Natural killer cell (primary cell): ENCODE measurements at places on chromosomes 7 and 10. TPM values are rescaled to one million over a fixed set of nuclear protein-coding genes. Genes with fewer than 3 reads are reported as not detected.

SGCE gene
- total RNA-seq = 0.20 TPM

TNRC18 gene
- total RNA-seq = 124 TPM

GRCh38 chr7:85019778-85020177, 167.1 kb downstream of the SEMA3D start:
- no peak for DNase-seq

DNA sequence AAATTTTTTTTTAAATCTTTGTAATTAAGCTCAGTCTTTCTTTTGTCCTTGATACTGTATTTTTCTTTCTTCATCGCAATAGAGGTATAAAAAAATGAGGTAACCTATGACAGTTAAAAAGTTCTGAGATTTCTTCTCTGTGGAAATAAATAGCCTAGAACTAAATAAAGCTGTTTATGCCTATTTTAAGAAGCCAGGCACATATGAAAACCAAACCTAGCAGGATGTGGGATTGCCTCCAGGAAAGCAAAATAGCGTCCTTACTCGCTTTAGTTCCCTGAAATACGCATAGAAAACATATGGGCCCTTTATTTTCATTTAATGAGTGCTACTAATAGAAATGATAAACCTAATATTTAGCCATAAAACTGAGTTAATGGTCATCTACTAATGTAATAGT, 6.6 kb downstream of the UBE2D1 start:
- no peak for DNase-seq

DNA sequence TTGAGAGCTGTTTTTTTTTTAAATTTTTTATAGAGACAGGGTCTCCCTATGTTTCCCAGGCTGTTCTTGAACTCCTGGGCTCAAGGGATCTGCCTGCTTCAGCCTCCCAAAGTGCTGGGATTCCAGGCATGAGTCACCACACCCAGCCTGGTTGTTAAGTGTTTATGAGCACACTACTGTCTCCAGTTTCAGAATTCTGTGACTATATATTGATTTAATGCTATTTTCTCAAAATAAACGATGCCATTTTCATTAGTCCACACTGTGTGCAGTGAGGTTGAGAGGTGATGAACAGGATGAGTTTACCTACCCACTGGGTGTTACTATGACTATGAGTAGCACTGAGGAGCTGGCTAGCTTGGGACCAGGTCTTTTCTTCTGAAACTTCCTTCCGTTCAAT, 110.9 kb upstream of the FAM180A start:
- DNase-seq = no peak

GRCh38 chr7:101581891-101582290, 47.2 kb downstream of the MYL10 start:
- no peak for DNase-seq

DNA sequence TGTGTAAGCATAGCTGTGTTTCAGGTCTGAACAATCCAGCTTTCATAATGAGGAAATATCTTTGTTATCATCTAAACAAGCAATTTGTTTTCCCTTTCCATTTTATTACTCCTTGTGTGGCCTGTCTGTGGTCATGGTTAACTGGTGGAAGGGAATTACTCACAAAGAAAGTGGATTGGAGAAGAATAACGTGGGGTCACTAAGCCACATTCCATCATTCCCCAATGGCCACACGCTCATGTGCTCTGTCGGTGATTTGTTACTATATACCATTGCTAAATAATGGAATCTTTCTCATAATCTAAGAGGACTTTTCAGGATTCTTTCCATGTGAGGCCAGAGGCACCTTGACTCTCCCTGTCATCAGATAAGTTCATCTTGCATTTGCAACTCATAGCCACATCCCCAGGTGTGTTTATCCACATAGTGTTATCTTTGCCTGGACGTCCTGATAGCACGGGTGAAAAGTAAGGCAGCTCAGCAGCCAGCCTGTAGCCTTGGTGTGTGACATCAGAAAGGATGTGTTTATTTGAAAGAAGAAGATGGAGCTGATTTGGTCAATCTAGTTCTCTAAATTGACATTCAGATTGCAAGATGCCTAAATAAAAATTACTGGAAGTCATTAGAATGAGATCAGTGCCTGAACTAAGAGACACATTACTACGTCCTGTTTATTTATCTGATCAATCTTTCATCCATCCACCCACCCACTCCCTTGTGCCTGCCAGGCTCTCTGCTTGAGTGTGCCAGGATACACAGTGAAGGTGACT, 128.9 kb downstream of the CELF2 start:
- DNase-seq = peak; percentile 36

CDC14C gene
- not detected for total RNA-seq

GNGT1 gene
- total RNA-seq = not detected

DNA sequence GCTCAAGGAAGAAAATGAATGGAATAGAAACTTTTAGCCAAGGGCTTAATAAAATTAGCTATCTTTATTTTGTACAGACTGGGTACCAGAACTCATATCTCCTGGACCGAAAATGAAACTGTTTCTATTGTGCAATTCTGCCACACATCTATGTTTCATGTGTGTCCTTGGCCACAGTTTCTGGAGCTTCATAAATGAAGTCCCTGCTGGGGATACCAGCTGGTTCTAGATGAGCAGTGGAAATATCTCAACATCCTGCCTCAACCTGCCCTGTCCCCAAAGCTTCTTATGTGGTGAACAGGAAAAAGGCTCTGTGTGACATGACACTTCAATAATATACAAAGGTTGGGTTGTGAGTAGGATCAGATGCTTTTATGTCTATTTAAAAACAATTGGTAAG, 310.1 kb upstream of the SORCS1 start:
- DNase-seq = no peak

DNA sequence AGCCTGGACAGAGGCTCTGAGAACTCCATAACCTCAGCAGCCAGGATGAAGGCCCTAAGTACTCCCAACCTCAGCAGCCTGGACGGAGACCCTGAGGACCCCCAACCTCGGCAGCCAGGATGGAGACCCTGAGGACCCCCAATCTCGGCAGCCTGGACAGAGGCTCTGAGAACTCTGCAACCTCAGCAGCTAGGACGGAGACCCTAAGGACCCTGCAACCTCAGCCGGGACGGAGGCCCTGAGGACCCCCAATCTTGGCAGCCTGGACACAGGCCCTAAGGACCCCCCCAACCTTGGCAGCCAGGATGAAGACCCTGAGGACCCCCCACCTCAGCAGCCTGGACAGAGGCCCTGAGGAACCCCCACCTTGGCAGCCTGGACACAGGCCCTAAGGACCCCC, 16.5 kb downstream of the RRP12 start:
- DNase-seq = no peak

DNA sequence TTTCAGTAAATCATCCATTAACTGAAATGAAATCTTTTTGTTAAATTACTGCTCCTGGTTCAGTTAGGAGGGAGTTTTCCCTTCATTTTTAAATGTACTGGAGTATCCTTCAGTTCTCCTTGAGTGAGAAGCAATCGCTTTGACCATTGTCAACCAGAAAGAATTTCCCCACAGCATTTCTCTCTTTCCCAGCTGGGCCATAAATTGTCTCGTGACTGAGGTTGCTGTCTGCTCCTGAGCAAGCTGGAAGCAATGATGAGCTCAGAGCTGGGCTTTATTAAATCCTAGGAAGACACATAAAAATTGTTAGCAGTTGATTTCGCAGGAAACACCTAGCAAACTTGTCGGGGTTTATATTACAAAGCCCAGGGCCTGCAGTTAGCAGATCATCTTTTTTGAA, 102.0 kb upstream of the INSYN2A start:
- DNase-seq = no peak

GRCh38 chr10:70139151-70139996, 6.7 kb upstream of the AIFM2 start:
- DNase-seq = no peak

DNA sequence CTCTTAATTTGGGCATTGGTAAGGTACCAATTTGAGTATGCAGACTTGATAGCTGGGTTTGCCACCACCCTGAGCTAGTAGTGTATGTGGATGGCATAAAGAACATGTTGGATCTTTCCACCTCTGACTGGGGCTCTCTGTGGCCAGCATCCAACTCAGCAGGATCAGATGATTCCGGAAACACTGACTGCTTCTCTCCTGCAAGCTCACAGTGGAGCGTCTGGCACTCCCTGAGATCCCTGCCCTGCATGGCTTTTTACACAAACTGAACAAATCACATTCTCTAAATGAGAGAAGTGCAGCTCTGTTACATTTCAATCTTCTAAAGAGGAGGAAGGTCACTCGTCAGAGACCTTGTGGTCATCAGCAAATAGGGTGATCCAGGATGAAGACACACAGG, 1057.5 kb downstream of the NRG3 start:
- DNase-seq = no peak

DNA sequence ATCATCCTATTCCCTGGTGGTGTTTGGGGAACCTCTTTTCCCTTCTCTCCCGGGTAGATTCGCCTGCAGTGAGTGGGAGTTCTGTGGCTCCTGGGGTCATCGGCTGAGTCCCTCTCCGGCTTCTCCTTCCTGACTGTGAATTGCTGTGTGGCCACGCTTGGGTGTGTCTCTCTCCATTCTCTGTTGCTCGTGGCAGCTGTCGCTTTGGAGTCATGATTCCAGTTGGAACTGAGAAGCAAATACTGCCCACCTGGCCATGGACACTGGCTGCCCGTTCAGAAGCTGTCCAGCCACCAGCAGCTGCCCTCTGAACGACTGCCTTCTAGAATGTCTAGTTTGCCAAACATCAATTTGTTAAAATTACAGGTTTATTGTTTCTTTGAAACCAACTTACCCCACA, 23.1 kb upstream of the PITRM1 start:
- no peak for DNase-seq

DNA sequence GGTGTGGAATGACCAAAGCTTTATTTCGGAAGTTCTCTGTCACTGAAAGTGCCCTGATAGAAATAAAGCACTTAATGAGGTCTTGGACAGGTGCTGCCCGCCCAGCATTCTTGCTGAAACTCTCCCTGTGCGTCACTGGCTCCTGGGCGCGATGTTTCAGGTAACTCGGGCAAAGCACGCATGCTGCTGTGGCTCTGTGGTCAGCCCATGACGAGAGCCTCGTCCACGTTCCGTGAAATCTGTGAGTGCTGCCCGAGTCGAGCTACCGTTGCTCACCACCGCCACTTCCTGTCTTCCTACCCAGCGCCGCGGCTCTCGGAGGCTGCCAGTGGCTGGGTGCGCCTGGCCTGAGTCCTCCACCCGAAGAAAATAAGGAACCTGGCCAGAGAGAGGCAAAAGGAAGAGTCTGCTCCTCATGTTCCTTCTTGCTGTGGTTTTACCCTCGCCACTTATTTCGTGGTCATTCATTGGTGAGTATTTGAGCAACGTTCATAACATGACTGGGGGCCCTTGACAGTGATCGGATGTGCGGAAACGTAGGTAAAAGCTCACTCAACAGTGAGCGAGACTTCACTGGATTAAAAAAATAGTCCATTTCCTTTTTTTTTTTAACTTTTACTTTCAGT, 95.5 kb downstream of the MAP3K8 start:
- peak; percentile 90 for DNase-seq

GRCh38 chr10:27494116-27494805, 9.8 kb upstream of the RAB18 start:
- DNase-seq = no peak

DNA sequence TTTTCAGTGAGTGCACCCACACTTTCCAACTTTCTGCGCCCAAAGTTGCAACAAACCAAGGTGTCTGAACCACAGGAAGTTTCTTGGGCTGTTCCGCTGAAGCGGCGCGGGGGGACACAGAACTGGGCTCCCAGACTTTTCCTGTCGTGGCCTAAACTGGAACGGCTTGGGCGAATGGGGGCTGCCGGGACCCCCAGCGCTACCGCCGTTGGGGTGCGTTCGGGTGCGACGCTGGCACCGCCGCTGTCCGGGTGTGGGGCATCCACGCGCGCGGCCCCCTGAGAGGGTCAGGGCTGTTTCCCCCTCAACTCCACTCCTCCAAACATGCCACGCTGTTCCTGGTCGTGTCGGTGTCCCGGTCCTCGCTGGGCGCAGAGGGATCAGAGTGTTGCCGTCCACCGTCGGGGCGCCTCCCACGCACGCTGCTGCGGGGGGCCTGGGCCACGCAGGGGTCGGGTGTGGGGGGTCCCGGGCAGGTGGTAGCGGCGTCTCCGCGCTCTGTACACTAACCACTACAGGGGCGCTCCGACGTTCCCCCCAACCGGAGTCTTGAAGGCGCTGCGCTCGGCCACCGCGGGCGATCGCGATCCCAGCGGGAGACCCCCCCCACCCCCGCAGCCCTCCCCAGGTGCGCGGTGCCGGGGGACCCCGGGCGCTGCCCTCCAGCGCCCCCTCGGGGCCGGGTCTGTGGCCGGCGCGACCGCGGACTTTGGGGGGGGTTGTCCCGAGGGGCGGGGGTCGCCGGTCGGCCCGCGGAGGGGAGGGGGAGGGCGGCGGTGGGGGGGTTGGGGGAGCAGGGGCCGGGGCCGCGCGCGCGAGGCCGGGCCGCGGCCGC, 2.2 kb upstream of the CUX1 start:
- DNase-seq = peak; percentile 78

- DNase-seq = no peak
These were observed 220.8 kb upstream of the GPR26 start for GRCh38 chr10:123445261-123445775.

DNA sequence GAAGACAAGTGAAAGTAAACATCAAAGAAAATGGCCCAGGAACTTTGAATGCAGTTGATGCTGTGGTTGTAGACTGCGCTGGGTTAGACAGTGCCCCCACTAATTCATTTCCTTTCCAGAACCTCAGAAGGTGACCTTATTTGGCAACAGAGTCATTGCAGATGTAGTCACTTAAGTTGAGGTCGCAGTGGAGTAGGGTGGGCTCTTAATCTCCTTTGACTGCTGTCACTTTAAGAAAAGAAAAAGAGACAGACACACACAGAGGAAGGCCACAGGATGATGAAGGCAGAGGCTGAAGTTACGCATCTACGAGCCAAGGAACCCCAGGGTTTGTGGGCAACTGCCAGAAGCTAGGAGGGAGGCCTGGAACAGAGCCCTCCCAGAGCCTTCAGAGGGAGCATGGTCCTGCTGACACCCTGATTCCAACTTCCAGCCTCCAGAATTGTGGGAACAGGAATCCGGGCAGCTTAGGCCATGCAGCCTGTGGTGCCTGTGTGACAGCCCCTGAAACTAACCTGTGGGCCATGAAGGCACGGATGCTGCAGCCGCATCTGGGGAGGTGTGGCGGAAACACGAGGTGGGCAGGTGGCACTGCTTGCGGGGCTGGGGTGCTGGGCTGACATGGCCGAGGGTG, 107.6 kb downstream of the PRKAG2 start:
- DNase-seq = no peak

TAS2R60 gene
- not detected for total RNA-seq

DNA sequence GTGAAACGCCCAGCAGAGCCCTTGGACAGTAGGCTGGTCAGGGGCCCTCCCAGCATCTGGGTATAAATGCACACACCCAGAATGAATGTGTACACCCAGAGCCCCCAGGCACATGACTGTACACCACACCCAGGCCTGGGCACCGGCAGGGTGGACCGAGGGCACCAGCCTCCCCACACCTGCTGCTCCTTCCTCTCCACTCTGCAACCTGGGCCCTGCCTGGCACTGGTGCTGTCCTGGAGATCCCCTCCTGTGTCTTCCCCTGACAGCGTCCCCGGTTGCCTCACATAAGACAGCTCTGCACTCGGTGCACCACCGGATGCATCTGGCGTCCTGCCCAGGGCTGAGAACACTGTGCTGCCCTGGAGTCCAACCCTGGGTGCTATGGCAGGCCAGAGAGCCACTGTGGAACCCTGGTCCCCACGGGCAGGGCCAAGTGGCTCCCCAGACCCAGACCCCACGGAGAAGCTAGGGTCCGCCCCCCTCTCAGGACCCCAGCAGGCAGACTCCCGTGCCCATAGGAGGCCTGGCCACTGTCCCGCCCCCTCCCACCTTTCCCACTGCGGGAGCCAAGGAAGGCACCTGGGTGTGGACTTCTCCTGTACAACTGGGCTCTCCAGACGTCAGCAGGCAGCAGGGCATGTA, 6.6 kb downstream of the RASGEF1A start:
- DNase-seq = peak; percentile 43
